ENCODE measurements at places on chromosomes 5 and 9.

DNA sequence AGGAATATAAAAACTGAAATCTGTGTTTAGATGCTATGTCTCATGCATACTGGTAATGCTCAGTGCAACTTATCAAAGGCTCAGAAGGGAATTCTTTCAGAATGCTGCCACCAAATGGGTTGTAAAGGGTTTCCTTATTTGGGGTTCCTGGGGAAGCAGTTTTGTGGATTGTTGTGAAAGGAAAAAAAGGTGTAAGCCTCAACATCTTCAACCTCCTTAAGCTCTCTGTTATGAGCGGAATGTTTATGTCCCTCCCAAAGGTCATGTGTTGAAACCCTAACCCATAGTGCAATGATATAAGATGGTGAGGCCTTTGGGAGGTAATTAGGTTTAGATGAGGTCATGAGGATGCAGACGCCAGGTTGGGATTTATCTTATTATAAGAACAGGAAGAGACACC, 41.6 kb downstream of the GNA14 start:
- no peak for DNase-seq

DNA sequence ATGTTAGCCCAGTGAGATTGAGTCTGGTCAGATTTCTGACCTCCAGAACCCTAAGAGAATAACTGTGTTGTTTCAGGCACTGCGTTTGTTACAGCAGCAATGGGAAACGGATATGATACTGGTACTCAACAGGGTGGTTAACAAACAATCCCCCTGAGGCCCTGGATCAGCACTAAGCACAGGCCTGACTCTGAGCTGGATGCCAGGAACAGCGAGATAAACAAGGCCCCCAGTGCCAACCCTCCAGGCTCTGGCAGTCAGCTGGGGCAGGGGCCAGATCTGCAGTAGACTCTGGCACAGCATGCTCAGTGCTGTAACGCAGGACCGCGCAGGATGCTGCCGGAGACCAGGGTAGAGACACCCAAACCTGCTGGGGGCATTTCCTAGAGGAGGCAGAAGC, 22.1 kb downstream of the CPLX2 start:
- no peak for DNase-seq

DNA sequence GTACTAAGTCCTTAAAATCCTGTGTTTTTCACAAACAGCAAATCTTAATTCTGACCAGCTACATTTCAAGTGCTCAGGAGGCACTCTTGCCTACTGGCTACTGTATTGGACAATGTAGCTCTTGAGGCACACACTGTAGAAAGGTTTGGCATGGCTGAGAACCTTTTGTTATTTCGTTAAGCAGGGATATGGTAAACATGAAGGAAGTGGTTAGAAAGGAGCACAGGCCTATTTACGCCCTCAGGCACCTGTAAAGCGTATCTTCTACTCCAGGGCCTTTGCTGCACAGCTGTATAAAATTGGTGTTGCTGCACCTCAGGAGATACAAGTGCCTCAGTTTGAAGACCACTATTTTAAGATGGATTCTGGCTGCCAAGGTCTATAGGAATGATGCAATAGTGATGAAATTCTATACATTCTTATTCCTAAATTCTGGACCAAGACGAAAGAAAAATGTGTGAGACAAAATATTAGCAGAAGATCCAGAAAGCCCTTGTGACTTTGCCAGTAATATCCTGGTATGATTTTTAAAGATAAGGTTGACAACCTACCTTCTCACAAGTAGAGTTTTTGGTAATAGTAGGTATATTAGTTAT, 9.3 kb upstream of the OTULIN start:
- DNase-seq = no peak

DNA sequence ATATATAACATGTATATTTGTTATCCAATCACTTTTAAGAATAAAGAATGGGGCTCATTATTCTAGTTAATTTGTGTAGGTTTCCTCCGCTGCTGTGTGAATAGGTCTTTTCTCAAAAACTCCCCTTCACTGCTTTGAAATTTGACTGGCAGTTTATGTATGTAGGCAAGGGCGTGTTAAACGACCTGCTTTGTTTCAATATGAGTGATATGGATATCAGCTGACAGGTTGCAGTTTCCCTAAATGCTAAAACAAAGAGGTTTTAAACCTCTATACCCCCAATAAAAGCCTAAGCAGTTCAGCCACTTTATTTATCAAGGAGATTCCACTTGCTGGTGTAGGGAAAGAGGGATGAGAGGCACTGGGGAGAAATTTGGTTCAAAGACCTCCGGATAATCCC, 159.6 kb downstream of the TMEM167A start:
- no peak for DNase-seq

- DNase-seq = no peak
These were observed 62.4 kb downstream of the HMHB1 start for GRCh38 chr5:143874312-143874711.

DNA sequence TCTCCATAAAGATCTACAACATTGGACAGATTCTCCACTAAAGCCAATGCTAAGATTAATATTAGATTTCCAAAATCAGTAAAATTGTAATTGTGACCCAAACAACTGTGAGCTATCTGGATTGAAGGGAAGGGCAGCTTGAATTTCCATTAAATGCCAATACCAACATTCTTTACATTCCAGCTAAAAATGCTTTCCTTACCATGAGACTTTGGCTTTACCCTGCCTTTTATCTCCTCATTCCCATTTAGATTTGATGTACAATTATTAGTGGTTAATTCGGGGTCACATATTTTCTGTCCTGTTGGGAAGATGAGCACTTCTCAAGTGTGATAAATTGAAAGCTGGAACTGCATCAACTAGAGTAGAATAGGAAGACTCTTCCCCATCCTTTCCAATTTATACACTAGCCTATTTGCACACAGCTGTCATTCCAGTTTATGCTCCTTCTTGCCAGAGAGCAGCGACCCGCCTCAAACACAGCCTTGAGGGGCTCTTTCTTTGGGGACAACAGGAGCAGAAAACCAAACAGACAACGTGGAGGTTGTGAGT, 33.1 kb upstream of the MYOT start:
- no peak for DNase-seq

GRCh38 chr5:103910786-103911185, 348.2 kb upstream of the NUDT12 start:
- DNase-seq = no peak

- DNase-seq = no peak
These were observed 1.7 kb upstream of the GLT6D1 start for GRCh38 chr9:135641047-135641446.

DNA sequence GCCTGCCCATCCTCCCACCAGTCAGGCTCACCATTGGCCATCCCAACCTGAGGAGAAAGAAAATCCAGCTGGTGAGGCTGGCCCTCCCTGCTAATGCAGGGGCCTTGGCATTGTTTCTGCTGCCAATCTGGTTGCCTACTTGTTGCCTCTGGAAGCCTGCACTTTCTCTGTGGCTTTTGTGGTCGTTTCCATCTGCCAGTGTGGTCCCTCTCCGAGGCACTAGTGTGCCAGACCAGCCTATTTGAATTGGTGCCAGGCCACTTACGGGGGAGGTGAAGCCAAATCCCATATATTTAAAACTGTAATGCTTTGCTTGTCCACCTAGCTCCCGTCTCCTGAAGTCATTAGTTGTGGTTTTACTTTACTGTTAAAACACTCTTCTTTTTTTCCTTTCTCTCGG, 213.4 kb upstream of the ADAMTSL1 start:
- DNase-seq = no peak

DNA sequence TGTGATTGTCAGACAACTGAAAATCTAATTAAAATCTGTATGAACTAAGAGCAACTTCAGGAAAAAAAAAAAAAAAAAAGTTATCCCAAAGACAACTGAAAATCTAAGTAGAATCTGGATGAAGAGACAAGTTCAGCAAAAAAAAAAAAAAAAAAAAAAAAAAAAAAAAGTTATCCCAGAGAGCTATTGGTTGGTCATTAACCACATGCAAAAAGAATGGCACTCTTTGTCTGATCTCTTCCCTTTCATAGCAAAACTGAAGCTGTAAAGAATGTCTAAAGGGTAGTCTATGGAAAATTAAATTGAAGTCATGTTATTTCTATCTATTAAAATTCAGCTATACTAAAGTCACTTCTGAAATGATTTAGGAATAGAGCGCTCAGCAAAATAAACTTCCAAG, 32.9 kb downstream of the STRBP start:
- DNase-seq = no peak

- DNase-seq = no peak
These were observed 524.3 kb downstream of the PSAT1 start for GRCh38 chr9:78821126-78821822.

DNA sequence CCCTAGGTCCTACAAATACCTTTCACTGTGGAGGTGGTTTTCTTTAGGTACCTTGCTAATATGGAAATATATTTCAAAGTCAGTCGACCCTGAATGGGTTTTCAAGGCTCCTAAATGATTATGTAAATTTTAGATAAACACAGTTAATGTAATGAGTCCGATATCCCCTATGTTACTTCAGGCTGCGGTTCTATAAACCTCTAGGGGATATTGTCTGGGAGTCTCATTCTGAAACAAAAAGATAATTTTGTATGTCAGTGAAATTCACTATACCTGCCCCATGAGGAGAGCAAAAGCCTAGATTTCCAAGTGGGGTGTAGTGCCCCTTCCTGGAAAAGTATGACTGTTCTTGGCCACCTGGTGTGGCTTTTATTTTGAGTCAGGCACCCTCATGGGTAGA, 377.3 kb downstream of the ICE1 start:
- DNase-seq = no peak

- no peak for DNase-seq
These were observed 50.5 kb downstream of the AHRR start for GRCh38 chr5:371811-372555.

DNA sequence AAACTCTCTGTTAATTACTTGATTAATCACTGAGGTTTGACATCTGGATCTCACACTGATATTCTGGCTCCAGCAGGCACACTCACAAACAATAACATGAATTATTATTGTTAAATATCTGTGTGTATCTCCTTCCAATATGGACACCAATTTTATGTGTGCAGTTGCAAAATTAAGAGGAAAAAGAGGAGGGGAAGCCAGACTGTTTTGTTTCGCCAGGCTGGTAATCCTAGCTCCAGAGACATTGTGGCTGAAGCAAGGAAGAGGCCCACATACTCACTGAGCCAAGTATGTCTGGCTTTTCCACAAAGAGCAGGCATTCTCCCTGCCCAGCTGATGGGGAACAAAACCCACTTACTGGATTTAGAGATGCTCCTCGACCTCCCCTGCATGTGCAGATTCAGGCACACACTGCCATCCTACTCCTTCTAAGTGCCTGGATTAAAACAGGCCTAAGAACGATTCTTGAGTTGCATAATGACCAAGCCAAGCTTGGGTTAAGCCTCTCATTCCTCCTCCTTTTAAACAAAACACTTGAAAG, 181.9 kb downstream of the ESM1 start:
- no peak for DNase-seq

DNA sequence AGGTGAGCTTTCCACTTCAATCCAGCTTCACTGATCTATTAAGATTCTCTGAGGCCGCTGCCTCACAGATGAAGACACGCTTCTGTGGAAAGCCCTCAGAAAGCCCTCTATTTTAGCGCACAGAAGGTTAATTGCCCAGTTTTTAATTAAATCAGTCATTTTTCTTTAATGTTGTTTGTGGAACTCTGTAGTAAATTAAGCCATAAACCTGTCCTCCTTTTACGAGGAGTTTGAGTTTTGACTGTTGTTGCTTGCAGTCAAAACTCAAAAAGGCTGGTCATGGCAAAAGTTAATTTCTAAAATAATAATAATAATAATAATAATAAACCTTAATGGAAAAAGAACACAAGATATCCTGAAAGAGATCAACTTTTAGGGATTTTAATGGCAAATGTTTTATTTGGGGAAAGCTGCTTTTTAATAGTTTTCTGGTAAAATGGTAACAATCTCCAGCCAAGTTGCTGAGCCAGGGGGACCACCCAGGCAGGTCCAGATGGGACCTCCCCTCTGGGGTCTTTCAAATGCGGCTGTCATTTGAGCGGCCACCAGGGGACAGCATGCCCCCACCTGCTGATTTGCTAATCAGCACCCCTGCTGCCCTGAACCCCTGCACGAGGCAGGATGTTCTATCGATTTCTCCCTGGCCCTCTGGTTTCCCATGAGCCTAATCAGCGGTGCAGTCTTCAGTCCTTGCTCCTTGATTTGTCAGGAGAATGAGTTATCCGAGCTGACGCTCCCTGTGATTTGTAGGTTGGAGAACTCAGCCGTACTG, 247.2 kb downstream of the FSTL4 start:
- DNase-seq = no peak

DNA sequence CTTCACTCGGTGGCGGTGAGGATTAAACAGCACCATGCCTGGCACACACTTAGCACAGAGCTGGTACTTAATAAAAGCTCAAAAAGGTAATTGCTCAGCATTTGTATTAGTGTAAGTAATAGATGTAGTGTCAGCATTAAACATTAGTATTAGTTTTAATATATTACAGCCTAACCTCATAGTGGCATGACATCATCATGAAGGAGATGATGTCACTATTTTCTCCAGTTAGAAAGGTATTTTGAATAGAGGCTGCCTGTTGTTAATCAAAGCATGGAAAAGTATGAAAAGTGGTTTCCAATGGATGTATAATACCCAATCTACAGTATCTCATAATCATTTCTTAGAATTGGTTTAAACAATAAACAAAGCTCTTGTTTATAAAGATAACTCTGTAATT, 49.0 kb upstream of the FSTL4 start:
- no peak for DNase-seq

DNA sequence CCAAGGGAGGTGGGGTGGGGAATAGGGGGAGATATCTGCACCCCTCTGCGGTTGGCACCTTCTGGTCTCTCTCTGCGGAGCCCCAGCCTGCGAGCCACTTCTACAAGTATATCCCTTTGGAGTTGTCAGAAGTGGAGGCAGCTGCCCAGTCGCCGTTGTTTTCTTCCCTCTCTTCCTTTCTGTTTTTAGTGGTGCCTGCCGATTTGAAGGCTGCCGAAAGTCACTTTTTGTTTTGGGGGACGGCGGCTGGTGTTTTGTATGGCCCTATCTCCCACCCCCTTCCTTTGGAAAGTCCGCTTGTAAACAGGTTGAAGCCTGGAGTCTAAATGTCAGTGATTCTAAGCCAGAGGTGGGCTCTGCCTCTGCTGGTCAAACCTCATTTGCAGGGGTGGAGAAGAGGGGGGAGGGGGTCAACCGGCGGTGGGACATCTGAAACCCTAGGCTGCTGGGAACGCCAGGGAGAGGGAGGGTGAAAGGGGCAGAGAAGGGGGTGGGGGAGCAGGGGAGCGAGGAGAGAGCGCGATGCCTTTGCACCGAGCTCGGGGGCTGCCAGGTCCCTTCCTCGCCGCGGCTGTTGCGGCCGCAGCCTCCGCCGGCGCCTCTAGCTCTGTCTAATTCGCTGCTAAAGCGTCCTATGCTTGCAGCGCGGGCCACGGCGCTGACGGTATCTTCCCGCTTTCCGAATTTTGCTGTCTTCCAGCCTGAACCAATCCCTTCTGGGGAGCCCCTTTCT, at the start of gene FGF10:
Gene FGF10 (minus strand): TSS at position 331 of the 733 bp plus-strand sequence. CDS start 738 bp downstream, outside the sequence.
- DNase-seq = no peak

DNA sequence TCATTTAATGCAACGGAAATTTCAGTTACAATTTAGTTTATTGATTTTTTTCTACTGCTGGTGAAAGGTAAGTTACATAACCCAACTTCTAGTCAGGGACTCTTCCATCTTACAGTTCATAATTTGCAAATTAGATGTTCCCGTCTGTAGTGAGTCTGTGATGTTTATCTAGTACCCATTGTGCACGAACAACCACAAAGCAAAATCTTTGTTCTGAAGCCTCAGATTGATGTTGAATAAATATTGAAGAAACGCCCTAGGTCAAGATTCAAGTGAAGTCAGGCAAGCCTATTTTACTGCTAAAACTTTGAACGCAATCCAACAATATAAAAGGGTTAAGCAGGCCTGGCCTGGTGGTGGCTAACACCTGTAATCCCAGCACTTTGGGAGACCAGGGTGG, 43.1 kb downstream of the BASP1 start:
- DNase-seq = no peak

Measured in brain pericyte (primary cell).